Activated T-cell treated with anti-CD3 and anti-CD28 coated beads, Interleukin-2, amount 50 U/mL, for 48 hours (primary cell): ENCODE measurements at places on chromosomes 4 and X.

DNA sequence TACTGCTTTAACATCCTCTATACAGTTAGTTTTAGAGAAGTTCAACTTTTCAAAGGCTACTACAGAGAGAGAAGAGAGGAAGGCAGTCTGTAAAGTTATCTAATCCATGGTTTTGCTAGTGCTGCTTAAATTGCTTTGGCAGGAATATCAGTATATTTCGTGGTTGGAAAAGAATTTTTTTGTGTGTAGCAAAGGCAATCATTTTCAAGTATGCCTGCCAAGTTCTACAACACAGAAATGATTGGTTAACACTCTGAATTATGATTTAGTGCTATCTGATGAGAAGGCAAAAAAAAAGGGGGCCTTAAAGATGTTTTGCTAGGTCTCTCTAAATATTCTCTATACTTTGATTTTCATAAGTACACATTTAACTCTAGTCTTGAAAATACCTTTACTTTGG lies 133.1 kb downstream of the JADE1 start:
- DNase-seq: no peak

- no peak for DNase-seq
Measured at GRCh38 chr4:142016031-142016430, 379.6 kb downstream of the IL15 start.

GRCh38 chr4:45063696-45064095 lies 337.3 kb upstream of the GNPDA2 start:
- DNase-seq: no peak

DNA sequence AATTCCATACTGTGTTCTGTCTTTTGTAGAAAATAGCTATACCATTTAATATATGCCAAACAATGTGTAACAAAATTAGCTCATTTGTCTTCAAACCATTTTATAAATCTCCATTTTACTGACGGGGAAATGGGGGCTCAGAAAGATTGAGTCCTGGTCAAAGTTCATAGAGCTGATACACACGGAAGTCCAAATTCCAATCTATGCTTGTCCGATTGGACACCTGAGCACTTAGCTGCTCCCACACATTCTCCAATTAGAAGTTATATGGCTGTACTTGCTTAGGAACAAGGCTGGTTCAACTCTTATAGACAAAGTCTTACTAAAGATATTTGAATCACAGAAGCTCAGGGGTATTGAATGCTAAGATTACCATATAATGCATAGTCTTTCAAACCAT lies 185.2 kb downstream of the ANKRD50 start:
- no peak for DNase-seq

DNA sequence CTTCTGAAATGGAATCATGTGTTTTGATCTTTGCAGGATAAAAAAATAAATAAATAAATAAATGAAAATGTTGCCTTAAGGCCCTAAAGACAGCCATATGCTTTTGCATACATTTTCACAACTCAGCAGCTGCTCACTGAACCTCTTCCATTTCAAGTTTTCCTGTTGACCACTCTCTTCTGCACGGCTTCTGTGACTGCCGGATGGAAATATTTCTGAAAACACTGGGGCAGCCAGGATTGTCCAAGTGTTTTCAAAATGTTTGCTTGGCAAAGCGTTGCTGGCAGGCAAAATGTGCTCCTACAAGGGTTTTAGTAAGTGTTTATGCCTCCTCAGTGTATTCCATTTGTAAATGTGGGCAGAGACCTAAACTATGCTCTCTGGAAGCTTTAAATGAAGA lies 208.1 kb upstream of the IL1RAPL1 start:
- DNase-seq: no peak
